ENCODE measurements at places on chromosomes 3 and 15. TPM values are rescaled to one million over a fixed set of nuclear protein-coding genes. Genes with fewer than 3 reads are reported as not detected.

SERPINI2 gene
- total RNA-seq, result not detected

ZDHHC23 gene
- 1.9 TPM for total RNA-seq

BCHE gene
- 0.27 TPM for total RNA-seq

WWTR1 gene
- total RNA-seq, result 262 TPM

Data from endothelial cell of umbilical vein (primary cell).